Large intestine (tissue), 12 donors: ENCODE measurements at places on chromosomes 5 and 9. TPM values are rescaled to one million over a fixed set of nuclear protein-coding genes. Genes with fewer than 3 reads are reported as not detected.

SPATA31C1 gene
- 0.18 TPM for polyA plus RNA-seq

TLE1 gene
- 26.7 TPM for polyA plus RNA-seq

BNC2 gene
- polyA plus RNA-seq, result 8.9 TPM

DNA sequence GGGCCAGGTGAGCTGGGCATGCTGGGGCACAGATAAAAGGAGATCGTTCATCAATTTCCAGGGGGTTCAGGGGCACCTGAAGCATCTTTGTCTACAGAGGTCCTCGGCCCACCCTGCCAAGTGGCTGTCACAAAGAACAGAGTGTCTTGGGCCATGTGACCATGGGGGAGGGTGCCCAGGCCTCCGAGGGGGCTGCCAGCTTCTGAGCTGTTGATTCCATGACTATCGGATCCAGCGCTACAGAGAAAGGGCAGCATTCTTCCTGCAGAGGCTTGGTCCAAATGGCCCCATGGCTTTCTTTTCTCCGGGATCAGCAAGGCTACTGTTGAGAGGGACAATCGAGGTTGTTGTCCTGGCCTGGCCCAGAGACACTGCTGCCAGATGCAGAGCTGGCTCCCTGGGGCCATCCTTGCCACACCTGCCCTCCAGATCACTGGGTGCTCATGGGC, 289.2 kb downstream of the ZSWIM6 start:
- no peak for DNase-seq

- DNase-seq, result peak; percentile 33
Observed at GRCh38 chr5:157384971-157385709, 74.9 kb upstream of the NIPAL4 start.

- DNase-seq, result no peak
Observed at GRCh38 chr5:83492331-83492730, 20.8 kb downstream of the VCAN start.

GRCh38 chr5:27124590-27124989, 86.2 kb upstream of the CDH9 start:
- no peak for DNase-seq

- DNase-seq, result no peak
Observed at GRCh38 chr9:93536874-93537273, 39.5 kb upstream of the PHF2 start.

DNA sequence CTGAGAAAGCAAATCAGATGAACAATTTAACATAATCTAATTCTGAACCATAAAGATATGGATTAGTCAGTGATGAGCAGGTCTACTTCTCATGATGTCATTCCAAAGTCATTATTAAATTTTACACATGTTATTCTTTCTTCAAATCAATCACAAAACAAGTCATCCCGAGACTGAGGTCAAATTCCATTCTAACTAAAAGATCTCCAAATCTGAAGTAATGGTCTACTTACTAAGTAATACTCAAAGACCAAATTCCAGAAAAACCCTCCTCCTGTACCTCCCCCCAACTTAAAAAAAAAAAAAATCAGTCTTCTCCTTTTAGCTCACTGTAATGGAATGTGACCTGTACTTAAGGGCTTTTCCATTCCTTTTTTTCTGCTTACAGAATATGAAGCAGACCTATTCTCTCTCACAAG, 4.7 kb downstream of the PFDN1 start:
- no peak for DNase-seq
